ENCODE measurements at places on chromosomes 16 and 17. TPM values are rescaled to one million over a fixed set of nuclear protein-coding genes. Genes with fewer than 3 reads are reported as not detected.

DNA sequence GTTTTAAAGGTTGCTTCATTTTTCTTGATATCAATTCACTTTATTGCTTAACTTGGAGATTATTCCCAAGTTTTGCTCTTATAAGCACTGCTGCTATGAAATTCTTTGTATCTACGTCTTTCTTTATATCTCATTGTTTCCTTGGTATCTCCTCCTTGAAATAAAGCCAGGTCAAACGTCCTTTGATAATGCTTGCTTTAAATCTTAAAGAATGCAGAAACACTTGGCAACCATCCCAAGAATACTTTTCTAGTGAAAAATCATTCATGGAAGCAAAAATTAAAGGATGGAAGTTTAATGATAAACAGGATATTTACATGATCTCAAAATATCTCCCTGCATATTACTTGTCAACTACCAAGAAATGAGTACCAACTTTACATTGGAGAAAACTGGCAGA lies 175.2 kb downstream of the CPPED1 start:
- DNase-seq, result no peak

GRCh38 chr17:42653179-42654124 lies 5.6 kb upstream of the TUBG2 start:
- no peak for DNase-seq

LAT gene
- 333 TPM for total RNA-seq

GRCh38 chr17:17792551-17793377 lies 44.0 kb downstream of the SREBF1 start:
- peak; percentile 76 for DNase-seq

- DNase-seq, result no peak
These were observed 23.4 kb downstream of the NMRAL1 start for GRCh38 chr16:4450931-4451519.

C17orf50 gene
- not detected for total RNA-seq

TMEM132E gene
- not detected for total RNA-seq

DNA sequence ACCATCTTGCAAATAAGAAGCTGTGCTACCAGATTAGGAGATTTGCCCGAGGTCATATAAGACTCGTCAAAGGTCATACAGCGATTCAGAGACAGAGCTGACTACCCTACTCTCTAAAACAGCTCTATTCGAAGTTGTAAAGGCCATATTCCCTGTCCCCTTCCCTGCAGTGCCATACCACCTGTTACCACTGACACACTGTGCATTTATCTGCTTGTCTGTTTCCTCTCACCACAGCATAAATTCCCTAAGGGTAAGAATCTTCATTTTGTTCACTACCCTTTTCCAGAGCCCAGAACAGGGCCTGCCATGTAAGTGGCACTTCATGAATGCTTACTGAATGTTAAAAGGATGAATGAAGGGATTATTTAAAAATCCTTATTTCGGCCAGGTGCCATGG lies 3.4 kb upstream of the KSR1 start:
- no peak for DNase-seq

GRCh38 chr17:62172492-62173291 lies 107.6 kb upstream of the MED13 start:
- DNase-seq, result no peak

DNA sequence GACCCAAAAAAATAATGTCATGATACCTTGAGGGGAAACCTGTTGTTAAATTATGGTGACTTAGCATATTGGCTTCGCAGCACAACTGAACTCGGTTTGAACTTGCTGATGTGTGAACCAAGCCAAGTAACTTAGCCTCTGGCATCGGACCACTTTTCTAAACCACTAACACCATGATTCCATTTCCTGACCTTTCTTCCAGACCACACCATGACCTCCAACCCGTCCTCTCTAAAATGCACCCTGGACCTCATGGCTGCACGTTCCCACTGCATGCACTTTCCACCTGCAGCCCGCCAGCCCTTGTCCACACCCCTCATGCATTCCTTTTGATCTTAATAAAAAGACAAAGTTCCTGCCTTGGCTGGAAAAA lies 29.3 kb downstream of the DYNLRB2 start:
- DNase-seq, result peak; percentile 37

ASPHD1 gene
- total RNA-seq, result not detected

SLC38A8 gene
- not detected for total RNA-seq

WNT3 gene
- not detected for total RNA-seq

DNA sequence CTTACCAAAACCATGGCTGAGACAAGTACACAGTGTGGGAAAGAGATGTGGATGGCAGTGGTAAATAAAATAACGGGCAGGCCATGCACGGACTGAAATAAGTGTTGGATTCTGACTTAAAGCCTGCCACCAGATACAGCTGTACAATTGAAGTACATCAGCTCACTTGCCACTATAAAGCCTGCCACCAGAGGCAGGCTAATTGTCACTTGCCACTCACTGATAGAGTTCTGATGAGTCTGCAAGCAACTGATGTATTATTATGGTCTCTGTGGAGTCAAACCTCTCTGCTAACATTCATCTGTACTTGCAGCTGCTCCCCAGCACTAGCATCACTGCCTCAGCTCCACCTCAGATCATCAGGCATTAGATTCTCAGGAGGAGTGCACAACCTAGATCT lies 93.0 kb downstream of the CYTH1 start:
- DNase-seq, result no peak

DNA sequence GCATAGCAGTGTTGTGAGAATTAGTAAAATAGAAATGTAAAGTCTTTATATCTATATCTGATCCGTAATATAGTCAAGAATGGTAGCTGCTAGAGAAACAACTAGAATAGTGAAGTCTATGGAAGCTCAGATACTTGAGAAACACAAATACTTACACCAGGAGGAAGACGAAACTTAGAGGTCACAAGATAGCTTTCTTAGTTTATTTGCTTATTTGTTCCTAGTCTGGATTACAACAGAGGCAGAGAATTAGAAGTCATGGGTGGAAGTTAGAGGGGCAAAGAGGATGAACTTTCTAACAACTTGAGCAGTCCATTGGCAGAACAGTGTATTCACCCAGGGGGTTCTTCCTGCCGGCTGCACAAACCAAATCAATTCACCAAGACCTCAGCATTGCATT lies 13.9 kb downstream of the GNGT2 start:
- no peak for DNase-seq

DNA sequence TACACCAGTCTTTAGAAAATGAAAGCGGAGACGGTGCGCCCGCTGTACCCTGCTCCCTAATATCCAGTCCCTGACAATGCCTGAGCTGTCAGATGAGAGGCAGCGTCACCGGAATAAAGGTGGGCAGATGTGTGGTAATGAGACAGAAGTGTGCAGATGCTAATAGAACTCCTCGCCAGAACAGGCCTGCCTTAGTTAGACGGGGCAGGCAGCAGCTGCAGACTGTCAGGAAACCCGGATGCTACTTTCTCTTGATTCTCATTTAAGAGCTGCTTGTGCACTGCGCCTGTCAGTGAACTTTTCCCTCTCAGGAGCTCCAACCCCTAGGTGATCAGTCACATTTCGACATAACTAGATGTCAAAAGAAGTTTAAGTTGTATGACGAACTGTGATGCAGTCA lies 221.8 kb upstream of the IRX3 start:
- no peak for DNase-seq

DNA sequence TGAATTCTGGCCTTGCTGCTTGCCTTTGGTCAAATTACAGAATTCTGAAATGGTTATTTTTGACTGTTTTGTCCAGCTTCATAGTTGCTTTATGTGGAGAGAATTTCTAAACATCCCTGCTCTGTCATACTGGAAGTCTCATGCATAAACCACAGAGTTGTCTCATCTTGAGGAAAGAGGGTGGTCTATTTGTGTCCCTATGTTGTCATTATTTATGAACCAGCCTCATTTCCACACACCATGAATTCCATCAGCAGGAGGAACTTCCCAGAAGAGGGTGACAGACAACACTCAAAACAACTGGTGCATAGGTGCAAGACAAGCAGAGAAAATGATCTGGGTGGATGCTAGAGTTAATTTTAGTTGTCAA lies 525.8 kb upstream of the GOT2 start:
- no peak for DNase-seq

DNA sequence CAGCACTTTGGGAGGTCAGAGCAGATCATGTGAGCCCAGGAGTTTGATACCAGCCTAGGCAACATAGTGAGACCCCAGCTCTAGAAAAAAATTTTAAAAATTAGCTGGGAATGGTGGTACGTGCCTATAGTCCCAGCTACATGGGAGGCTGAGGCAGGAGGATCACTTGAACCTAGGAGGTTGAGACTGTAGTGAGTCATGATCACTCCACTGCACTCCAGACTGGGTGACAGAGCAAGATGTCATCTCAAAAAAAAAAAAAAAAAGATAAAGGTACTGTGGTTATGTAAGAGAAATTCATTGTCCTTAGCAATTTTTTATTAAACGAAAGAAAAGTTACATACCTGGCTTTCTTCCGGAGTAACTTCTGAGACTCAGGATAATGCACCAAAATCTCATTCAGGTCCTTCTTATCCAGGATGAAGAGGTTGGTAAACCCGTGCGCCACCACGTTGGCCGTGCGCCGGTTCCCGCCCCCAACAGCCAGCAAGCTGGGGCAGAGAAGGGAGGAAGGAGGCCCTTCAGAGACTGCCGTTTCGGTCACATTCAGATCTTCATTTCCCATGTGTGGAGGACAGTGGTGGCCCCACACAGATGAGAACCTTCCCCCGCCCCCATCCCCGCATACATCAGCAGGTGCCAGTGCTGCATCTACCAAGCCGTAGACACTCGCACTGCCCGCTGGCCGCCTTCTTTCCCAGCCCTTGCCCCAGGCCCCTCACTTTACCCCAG lies 73.7 kb downstream of the CNGB1 start:
- no peak for DNase-seq

GRCh38 chr17:43992641-43993040 lies 11.8 kb upstream of the NAGS start:
- DNase-seq, result no peak

- DNase-seq, result peak; percentile 81
These were observed 675 bp downstream of the RNF213 start for GRCh38 chr17:80261159-80261894.

GRCh38 chr16:77433146-77433545 lies 1.7 kb downstream of the ADAMTS18 start:
- DNase-seq, result no peak

KCNJ2 gene
- total RNA-seq, result not detected

SPNS2 gene
- total RNA-seq, result 0.60 TPM

GRCh38 chr17:73562896-73563295 lies 81.3 kb downstream of the SDK2 start:
- no peak for DNase-seq

CHRNB1 gene
- total RNA-seq, result 14.6 TPM

OTOP2 gene
- total RNA-seq, result not detected

GRCh38 chr16:54156349-54156748 lies 130.2 kb downstream of the IRX3 start:
- DNase-seq, result no peak

TBX6 gene
- 2.5 TPM for total RNA-seq

GRCh38 chr17:9239793-9240658 lies 218.7 kb downstream of the NTN1 start:
- peak; percentile 67 for DNase-seq

TBC1D28 gene
- total RNA-seq, result not detected

DNA sequence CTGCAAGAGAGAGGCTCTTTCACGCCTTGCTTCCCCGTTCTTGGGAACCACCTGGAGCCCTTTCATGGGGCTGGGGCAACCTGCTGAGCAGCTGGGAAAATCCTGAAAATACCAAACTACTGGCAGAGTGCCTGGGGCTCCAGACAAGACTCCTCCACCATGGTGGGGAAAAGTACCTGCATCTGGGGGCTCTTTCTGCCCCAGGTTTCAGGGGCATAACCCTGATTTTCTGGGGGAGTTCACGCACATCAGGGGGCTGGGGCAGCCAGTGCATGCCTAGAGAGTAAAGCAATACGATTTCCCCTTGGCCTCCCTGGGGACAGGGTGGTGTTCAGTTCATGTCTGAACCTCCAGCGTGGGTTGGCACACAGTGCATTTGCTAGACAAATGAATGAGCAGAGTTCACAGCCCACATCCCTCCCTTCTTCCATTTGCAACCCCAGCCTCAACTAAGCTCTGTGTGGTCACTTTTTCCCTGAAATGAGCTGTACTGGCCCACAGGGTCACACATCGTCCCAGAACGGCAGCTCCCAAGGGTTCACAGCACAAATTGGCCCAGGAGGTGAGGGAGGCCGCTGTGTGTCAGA lies 5.2 kb upstream of the CDC42EP4 start:
- no peak for DNase-seq

DNA sequence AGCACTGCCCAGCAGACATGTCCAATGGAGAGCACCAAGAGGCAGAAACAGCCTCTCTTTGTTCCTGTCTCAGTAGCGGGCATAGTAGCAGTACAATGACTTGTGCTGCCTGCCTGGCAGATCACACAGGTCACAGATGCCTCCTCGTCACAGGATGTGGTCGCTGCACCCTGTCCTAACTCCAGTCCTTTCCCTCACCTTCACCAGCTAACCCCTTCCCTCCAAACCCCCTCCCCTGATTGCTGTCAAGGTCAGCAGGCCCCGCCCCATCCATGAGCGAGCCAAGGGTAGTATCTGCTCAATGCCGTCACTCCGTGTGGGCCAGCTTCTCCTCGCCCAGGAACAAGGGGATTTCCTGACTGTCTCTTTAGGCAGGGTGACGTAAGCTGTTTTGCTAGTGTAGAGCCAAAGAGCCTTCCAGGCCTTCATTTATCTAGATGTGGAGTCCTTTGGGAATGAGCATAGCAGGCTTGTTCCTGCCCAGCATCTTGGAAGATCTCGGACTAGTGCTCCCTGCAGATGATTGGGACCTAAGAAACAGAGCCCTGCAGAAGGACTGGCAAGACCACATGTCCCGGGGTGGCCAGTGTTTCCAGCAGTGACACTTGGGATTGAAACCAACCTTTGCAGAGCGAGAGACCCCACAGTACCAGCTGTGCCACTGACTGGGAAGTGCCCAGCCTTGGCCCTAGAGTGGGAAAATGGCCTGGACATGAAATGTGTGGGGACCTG lies 75.9 kb upstream of the TNRC6C start:
- peak; percentile 89 for DNase-seq

DNA sequence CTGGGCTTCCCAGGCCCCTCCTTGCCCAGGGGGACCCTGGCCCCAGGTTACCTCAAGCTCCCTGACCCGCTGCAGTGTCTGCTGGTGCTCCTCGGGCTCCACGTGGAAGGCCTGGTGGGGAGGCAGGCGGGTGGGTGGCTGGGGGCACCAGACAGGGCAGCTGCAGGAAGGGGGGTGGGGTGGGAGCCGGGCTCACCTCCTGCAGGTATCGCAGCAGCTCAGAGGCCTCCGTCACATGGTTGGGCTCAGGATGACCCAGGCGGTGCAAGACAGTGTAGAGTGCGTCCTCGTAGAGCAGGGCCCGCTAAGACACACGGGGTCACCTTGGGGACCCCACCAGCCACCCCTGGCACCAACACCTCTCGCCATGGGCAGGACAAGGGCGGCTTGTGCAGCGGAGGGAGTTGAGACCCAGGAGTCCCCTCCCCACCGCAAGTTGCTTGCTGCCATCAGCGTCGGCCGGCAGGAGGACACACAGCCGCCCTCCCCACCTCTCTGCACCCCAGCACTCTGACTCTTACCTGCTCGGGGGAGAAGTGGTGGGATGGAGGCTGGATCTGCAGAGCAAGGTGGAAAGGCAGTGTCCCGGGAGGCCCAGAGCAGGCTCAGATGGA lies 1.1 kb downstream of the UNC13D start:
- DNase-seq, result peak; percentile 46

DNA sequence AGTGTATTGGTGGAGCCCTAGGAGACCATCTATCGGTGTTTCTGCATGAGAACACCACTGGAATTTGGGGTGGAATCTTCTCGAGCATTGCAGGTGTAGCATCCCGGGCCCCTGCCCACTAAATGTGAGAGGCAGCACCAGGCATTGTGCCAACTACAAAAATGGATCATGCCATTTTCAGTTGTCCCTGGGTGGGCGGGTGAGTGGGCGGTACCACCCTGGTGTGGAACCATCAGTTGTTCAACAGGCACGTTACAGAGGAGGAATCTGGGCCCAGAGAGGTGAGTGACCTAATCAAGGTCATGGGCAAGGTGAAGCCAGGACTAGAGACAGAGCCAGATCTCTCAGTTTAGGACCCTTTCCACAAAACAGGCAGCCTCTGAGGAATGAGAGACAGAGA lies 8.8 kb downstream of the PIPOX start:
- DNase-seq, result no peak
